ENCODE measurements at places on chromosomes 3 and 15.

DNA sequence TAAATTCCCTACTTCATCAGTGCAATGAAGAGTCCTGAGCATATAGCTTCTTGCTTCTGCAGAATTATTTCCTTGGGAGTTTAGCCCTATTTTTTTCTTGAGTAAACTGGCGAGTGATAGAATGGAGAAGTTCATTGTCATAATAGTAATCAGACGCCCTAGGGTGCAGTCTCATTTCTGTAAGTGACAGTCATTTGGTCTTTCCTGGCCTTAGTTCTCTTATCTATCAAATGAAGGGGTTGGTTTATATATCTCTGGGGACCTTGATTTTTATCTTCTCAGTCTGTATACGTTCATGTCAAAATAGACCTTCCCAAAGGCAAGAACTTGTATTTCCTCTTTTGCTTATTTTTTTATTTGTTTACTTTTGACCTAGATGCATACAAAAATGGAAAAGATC, 9.9 kb upstream of the ALPK3 start:
- DNase-seq, result peak; percentile 12

GRCh38 chr15:98735304-98735703, 87.0 kb downstream of the IGF1R start:
- no peak for DNase-seq

GRCh38 chr3:138673641-138674530, 65.3 kb downstream of the FAIM start:
- no peak for DNase-seq

GRCh38 chr3:101631098-101631796, 45.7 kb downstream of the ZBTB11 start:
- DNase-seq, result no peak

DNA sequence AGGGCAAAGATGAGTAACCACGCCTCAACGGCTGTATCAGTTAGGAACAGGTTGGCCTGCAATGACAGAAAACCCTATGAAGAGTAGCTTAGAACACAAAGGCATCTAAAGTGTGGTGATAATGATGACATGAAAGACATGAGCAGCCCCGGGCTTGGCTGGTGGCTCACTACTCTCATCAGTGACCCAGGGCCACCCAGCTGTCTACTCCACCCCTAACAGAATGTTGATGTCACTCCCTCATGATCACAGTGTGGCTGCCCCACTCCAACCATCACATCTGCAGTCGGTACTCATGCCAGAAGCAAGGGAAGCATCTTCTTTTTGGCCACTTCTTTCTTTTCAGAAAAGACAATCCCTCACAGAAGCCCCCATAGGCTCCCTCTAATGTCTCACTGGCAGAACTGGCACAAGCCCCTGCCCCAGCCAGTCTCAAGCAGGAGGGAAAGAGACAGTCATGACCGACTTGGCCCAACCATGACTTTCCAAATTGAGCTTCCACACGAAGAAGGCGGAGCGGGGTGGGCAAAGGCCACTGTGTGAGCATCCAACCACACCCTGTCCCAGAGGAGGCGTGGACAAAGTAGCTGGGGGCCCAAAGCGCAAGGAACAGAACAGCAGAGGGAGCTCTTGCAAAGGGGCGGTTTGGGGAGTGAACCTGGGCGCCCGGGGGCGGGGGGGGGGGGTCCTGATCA, 72.0 kb upstream of the IQSEC1 start:
- DNase-seq, result no peak

GRCh38 chr3:114494498-114494897, 200.7 kb downstream of the TIGIT start:
- no peak for DNase-seq

DNA sequence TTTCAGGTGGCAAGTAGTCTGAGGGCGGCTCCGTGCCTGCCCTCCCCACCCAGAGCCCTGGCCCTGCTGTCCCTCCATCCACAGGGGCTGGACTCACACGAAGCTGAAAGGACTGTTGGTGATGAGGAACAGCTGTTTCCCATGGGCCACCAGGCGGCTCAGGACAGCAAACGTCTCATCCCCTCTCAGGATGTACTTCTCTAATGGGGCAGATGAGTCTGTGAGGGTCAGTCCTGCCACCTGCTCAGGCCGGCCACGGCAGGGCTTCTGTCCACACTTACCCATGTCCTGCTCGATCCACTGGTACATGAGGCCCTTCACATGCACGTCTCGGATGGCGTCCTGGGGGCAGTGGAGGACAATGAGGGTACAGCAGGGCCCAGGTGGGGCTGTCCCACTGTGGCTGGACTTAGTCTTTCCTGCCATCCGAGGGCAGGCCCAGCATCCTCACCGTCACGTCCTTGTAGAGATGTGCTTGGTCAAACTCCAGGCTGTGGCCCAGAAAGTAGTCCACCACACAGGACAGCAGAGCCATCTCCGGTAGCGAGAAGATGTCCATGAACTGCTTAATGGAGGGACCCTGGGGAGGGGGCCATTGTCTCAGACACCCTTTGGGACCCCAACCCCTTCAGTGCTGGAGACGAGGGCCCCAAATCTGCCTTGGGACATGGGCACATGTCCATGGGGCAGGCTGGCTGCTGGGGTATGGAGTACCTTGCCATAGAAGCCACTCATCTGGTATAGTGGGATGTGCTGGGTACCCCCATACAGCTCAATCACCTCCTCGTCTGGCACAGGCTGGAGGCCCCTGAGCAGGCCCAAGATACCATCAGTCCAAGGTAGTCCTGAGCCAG, 5.7 kb downstream of the NT5DC2 start:
- DNase-seq, result no peak

DNA sequence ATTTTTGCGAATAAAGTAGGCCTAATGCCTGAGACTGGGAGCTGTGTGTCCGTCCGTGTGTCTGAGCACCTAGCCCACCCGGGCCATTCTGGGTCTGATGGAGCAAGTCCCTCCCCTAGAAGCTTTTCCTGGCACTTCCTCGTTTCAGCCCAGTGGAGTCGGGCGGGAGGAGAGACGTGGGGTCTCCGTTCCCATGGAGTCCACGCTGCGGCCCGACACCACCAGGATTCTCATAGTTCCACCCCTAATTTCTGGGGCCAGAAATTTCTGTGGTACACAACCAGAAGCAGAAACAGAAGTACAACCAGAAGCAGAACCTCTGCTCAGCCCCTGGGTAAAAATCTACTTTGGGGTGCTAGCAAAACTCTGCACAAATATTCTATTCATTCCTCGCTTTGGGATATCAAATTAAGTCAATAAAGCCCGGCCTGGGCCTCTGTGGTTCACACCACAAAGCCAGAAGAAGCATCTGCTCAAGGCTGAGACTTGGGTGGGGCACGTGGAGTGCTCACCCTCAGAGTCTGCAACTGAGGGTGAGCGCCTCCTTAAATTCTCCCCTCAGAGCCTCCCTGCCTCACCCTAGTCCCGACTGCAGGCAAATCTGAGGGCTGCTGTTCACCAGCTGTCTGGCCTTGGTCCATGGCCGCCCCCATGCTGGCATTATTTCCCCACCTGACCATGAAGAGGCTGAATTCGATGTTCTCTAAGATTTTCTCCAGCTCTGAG, 1.6 kb upstream of the MEGF11 start:
- no peak for DNase-seq

DNA sequence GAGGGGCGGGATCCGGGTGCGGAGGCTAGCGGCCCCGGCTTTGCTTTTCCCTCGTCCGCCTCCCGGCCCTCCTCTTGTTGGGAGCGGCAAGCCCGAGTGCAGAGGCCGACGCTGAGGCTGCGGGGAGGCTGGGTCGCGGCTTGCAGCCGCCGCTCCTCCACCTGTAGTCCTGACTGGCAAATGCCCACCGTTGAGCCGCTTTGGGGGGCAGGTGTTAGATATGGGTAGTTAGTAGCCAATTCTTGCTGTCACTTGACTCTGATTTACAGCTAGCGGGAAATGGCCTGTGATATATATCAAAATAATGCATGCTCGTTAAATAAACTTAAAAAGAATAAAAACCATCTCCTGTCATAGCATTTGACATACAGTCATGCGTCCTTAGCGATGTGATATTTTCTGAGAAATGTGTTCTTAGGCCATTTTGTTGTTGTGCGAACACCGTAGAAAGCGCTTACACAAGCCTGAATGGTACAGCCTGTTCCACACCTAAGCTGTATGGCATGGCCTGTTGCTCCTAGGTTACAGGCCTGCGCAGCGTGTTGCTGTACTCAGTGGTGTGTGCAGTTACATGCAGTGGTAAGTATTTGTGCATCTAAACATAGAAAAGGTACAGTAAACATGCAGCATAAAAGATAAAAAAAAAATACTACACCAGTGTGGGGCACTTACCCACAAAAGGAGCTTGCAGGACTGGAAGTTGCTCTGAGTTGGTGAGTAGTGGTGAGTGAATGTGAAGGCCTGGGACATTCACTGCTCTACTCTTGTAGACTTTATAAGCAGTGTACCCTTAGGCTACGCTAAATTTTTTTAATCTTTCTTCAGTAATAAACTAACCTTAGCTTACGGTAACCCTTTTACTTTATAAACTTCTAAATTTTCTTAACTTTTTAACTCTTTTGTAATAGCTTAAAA, 873 bp downstream of the CAPN7 start:
- peak; percentile 26 for DNase-seq

GRCh38 chr15:33278816-33279612, 31.8 kb upstream of the RYR3 start:
- peak; percentile 77 for DNase-seq

DNA sequence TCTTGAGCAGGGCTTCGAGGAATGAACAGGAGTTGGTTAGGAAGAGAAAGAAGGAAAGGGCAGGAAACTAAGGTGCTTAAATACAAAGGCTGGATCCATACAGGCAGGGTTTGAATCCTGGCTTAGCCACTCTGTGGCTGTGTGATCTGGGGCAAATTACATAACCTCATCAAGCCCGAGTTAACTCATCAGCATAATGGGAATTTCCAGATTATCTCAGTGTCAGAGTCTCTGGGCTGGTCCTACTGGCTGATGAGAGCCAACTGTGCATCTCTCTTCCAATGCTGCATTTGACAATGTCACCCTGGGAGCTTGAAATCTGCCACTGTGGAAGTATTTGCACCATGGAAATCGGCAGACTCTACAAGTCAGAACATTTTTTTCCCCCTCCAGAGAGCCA, 83.8 kb upstream of the SLC6A6 start:
- peak; percentile 82 for DNase-seq

DNA sequence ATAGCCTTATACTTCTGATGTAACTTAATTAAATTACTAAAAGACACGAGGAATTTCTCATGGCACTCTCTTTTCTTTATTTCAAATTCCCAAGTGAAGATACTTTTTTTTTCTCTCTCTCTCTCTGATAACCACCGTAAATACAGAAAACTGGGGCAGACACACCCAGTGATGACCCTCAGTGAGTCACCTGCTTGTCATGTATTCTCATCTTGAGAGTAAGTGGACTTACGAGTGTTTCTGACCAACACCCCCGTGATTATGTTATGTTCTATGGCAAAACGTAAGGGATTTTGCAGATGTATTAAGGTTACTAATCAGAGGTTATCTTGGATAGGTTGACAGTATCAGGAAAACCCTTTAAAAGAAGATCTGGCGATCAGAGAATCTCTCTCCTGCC, 348.8 kb upstream of the ZNF717 start:
- DNase-seq, result no peak

DNA sequence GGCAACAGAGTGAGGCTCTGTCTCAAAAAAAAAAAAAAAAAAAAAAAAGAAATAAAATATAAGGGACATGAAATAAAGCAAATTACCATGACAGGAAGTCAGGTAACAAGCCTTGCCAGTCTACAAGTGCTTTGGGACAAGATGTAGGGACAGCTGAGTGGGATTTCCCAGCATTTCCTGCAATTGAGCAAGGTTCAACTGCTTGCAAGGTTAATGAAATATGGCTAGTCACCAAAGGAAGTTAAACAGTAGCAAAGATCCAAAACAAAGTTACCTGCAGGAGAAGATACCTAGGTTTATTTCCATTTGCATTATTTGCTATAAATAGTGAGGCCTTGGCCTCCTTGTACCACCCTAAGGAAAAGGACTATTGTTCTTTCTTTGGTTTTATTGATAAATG, 22.3 kb upstream of the CNOT10 start:
- no peak for DNase-seq

DNA sequence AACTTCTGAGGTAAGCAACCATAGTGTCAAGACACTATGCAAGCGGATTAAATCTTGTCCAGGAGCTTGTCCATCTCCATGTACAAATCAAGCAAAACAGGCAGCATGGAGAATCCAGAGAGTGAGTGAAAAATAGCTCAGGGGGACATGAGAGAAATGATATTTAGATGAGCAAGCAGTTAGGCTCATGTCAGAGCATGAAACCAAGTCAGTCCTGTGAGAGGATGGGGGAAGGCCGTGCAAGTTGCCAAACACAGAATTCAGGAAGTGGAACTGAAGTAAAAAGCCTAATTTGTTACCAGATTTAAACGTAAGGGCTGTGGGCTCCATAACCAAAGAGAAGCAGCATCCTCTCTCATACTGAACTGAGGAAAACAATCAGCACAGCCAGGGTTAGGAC, 995.9 kb downstream of the MCTP2 start:
- DNase-seq, result no peak

GRCh38 chr3:189677667-189678066, 46.5 kb downstream of the TP63 start:
- no peak for DNase-seq

- no peak for DNase-seq
These were observed 171.9 kb downstream of the SYNPR start for GRCh38 chr3:63450023-63450422.

DNA sequence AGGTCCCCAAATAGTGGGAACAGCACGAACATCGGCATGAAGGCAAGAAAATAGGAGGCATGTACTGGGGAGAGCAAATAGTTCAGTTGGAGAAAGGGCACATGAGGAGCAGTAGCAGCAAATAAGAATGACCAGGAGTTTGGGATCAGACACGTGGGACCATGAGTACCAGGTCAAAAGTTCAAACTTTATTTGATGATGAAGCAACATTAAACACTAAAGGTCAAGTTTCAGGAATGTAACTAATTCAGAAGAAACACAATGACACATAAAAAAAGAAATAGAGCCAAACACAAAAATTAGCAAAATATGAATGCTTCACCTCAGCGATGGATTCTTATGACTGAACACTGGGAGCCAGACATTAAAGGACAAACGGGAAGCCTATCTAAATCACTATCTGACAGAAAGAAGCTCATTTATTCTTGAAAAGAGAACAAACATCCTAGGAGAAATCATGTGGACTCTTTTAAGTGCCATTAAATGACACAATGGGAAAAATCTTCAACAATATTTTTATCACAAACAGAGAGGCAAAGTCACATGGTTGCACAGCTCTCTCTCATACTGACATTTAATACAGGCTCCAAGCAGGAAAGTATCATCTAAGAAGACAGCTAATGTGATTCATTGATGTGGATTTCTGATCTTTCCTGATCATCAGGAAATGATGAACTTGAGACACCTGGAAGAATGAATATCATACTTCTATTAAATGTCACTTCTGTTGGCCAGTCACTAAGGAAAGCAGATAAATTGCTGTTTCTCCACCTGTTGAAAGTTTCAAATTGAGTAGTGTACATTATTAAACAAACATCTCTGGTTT, 216.9 kb upstream of the THBS1 start:
- DNase-seq, result no peak

DNA sequence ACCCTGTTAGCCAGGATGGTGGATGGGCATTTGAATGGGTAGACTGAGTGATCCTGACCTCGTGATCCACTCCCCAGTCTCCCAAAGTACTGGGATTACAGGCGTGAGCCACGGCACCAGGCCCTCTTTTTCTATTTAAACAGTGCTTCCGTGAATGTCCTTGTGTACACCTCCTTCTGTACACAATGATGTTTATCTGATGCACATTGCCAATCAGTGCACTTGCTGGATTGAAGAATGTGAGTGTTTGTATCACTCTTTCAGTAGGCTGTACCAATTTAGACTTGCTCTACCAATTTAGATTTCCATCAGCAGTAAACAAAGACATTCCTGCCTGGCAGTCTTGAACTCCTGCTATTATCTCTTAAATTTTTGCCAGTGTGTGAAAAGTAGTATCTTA, 8.9 kb upstream of the ZNF619 start:
- no peak for DNase-seq
